ENCODE measurements at places on chromosomes 3 and 15.

GRCh38 chr3:100265016-100265415, 4.2 kb downstream of the TBC1D23 start:
- peak; percentile 20 for DNase-seq

DNA sequence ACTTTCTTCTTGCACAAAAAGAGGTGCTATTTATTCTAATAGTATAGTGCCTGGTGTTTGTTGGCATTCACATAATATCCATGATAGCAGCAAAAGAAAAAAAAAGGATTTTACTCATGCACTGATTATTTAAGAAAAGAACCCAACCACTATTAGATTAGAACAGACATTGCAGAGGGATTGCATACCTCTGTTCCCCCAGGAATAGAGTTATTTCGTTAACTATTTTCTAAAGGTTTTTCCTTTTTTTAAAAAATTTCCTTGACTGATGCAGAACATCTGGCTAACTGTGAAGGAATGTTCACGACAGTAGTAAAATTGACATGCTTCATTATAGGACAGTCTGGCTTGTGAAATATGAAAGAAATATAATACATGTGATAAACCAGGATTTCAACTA, 136.6 kb upstream of the PTX3 start:
- DNase-seq, result peak; percentile 85

DNA sequence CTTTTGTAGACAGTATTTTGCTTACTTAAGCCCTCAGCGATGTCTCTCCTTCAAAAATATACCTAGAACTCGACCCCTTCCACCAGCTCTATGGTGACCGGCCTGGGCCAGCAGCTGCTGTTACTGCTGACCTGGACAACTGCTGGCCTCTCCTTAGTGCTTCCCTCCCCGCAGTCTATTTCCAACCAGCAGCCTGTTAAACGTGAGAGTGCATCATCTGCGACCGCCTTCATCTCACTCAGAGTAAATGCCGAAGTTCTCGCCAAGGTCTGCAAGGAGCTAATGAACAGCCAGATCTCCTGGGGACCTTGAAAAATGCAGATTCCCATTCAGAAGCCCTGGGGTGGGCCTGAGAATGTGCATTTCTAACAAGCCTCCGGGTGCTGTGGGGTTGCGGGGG, 86.7 kb downstream of the RPLP1 start:
- DNase-seq, result no peak

GRCh38 chr15:40439461-40439959, 1.2 kb upstream of the BAHD1 start:
- DNase-seq, result no peak

DNA sequence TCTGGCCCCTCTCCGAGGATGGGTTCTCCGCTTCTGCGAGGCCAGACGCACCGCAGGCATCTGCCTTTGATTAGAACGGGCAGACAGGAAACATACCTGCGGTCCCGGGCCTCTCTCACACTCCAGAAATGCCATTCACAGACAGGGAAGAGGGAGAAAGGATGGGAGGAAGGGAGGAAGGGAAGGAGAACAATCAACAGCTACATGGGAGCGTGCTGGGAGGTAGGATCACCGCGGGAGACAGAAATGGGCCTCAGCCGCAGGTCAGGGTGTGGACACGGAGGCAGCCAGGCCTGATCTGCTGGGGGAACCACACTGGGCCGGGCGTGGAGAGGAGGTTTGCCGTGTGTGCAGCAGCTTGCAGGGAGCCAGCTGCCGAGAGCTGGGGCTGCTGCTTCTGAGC, 90.7 kb upstream of the RGMA start:
- no peak for DNase-seq

All from fibroblast of the aortic adventitia (primary cell).